Activated naive CD8-positive, alpha-beta T cell treated with anti-CD3 and anti-CD28 coated beads, Interleukin-2, amount 10 ng/mL, durations not matched to agents 7 days and 5 days (primary cell): ENCODE measurements at places on chromosomes 3 and 15.

DNA sequence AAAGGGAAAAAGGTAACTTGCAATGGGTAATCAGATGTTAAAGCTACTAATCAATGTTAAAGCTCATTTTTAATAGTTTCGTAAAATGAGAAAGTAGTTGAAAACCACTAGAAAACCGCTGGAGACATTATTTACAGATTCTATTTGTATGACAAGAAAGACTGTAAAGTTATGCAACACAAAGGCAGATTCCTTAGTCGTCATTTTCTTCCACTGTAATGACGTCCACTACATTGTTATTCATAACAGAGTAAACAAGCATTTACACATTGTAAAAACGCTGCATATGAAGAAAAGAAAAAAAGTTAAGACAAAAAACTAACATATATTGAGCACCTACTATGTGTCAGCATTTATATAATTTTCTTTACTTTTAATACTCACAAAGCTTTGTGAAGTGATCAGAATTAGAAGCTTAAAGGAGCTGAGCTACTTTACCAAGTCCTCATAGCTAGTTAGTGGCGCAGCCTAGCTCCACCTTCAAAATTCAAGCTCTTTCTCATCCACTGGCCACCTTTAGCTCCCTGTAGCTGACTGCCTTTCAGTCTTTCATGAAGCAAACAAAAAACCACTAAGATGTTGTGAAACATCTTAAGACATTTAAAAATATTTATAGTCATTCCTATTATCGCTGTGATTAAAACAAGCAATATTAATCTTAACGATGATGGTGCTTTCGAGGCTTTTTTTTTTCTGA is 100.1 kb upstream of the CDIN1 start:
- no peak for DNase-seq

- DNase-seq, result no peak
Measured at GRCh38 chr3:175857666-175858270, 998.6 kb downstream of the NAALADL2 start.

DNA sequence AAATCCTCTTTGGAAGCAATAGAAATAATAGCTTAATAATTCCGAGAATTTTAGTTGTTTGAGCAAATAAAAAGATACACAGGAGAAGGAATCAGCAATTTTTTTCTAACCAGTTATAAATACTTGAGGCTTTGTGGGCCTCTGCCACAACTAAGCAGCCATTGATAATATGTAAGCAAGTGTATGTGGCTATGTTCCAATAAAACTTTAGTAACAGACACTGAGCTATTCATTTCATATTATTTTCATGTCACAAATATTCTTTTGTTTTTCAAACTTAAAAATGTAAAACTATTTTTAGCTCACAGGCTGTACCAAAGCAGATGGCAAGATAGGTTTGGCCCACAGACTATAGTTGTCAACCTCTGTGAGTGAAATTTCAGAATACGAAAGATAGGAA is 85.7 kb downstream of the MSL2 start:
- DNase-seq, result no peak

GRCh38 chr15:40594429-40594836 is 384 bp downstream of the KNL1 start:
- DNase-seq, result no peak

DNA sequence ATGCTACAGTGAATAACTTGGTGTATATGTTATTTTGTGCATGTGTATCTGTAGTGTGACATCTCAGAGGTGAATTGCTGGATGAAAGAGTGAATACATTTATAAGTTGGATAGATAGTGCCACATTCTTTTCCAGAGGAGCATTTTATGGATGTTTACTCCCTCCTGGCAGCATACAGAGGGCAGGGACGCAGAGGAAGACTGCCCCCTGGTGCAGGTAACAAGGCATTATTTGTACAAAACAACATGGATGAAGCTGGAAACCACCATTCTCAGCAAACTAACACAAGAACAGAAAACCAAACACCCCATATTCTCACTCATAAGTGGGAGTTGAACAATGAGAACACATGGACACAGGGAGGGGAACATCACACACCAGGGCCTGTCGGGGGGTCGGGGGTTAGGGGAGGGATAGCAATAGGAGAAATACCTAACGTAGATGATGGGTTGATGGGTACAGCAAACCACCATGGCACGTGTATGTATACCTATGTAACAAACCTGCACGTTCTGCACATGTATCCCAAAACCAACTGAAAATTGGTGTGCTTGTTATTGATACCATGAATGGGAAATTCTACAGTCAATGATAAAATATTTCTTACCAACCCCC is 57.9 kb upstream of the CTXND1 start:
- no peak for DNase-seq

GRCh38 chr15:59522988-59523461 is 85.0 kb downstream of the FAM81A start:
- DNase-seq, result peak; percentile 63

DNA sequence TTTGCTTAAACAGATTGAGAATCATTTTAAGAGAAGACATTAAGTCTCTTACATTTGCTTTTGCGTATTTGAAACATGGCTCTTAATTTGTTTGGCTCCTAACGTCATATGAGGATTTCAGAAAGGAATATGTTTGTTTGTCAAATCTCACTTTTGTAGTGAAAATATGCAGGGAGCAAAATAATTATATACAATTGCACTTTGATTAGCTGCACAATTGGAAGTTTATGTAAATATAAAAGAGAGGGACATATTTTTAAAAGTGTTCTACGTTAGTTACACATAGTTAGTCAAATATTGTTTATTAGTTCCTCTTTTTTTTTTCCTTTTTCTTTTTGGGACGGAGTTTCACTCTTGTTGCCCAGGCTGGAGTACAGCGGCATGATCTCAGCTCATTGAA is 42.7 kb upstream of the GOLIM4 start:
- no peak for DNase-seq

DNA sequence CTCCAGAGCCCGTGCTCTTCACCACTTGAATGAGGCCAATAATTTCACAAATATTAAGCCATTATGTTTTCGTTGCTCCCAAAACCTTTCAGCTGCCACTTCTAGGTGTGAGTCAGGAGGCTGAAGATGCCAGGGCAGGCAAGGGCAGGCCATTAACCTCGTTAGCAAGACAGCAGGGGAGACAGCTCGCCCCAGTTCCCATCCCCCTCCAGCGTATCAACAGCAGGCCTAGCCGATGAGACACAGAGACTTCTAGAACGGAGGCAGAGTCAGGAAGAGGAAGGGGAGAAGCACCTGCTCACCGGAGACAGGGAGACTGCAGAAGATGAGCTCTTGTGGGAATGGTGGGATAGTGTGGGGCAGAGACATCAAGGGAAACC is 28.0 kb upstream of the PLA2G4E start:
- DNase-seq, result no peak

GRCh38 chr3:146746190-146746589 is 141.0 kb upstream of the PLSCR5 start:
- DNase-seq, result no peak

- DNase-seq, result no peak
Measured at GRCh38 chr3:163776743-163777142, 1301.6 kb downstream of the SI start.

DNA sequence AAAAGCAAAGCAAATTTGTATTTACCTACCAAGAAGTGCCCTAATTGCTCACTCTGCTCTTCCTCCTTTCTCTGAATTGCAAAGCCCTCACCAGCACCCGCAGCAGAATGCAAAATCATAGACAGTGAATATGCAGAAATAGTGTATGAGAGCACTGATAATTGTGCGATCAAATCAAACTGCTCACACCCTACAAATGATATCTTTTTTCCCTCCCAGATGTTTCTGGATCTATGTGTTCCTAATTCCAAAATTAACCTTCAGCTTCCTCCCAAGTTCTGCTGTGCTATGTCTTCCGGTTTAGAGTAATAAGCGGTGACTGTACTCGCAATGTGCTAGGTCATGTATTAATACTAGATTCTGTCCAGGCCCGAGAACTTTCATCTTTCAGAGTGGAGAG is 3.4 kb downstream of the GHSR start:
- DNase-seq, result no peak

GRCh38 chr15:73237910-73238309 is 130.8 kb downstream of the HCN4 start:
- DNase-seq, result no peak

- DNase-seq, result peak; percentile 37
Measured at GRCh38 chr3:184568924-184569829, 7.6 kb downstream of the EPHB3 start.

GRCh38 chr3:154616298-154616697 is 186.3 kb upstream of the GPR149 start:
- DNase-seq, result no peak

- no peak for DNase-seq
Measured at GRCh38 chr3:67723863-67724262, 69.5 kb upstream of the SUCLG2 start.

- DNase-seq, result no peak
Measured at GRCh38 chr3:5140839-5141238, 18.7 kb downstream of the ARL8B start.

DNA sequence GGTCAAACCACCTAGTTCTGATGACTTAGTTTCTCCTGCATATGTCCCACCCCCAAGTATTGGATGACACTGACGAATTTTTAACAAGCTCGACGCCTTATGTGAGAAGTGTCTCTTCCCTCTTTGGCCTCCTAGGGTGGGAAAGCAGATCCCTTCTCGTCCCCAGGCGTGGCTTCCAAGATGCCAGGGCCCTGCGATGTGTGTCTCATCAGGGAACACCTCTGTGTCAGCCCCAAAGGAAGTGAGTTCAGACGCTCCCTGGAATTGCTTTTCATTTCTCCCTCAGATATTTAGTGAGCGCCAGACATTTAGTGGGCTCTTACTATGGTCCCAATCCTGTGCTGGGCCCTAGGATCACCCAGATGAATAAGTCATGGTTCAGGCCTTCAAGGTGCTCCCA is 212.7 kb upstream of the NR2E3 start:
- no peak for DNase-seq

GRCh38 chr3:127815001-127815400 is 7.3 kb downstream of the MGLL start:
- no peak for DNase-seq

DNA sequence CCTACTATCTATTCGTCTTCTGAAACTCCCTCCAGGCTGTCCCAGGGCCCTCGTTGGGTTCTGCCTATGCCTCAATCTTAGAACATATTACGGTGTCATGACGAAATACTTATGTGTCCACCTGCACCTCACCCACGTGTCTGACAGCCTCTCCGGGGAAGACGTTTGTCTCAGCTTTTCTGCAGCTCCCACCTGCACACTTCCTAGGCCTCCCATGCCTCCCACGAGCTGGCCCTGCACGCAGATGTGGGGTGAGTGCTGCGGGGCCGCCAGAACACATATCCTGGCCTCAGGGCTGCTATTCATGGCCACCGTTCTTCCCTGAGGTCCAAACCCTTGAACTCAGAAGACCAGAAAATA is 7.1 kb upstream of the MUSTN1 start:
- no peak for DNase-seq
